Activated T-cell treated with anti-CD3 and anti-CD28 coated beads, Interleukin-2, amount 50 U/mL, for 24 hours (primary cell): ENCODE measurements at places on chromosomes 5 and 9.

DNA sequence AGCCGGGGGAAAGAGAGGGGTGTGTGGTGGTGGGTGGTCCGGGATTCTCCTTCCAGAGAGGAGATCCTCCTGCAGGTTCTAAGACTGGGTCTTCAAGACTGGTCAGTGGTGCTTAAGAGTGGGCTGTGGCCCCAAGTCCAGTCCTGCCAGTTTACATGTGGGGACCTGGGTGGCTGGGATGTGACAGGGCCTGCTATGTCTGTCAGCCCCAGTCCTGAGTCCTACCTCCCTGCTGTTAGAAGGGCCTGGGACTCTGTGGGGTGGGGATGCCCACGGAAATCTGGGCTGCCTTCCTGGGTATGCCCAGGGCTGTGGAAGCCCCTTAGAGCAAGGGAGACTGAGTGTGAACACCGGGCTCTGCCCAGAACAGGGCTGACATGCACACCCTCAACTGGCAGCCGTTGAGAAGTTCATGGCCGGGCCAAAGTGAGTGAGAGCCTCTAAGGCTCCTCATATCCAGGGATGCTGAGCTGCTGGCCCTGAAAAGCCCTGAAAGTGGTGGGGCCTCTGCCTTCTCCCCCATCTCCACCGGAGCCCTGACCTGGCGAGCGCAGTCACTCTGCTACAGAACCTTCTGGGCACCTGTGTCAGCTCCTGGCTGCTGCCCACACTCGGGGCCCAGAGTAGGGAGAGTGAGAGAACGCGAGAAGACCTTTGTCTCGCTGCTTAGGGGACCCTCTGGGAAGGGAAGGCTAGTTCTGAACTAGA is 1.7 kb downstream of the PHF2 start:
- H3K4me3 ChIP-seq = peak overlapping the region; percentile 85
- no peaks in the 10 kb centered on the region for H3K27me3 ChIP-seq
- H3K36me3 ChIP-seq = peaks cover 16% of the 10 kb centered on the region

DNA sequence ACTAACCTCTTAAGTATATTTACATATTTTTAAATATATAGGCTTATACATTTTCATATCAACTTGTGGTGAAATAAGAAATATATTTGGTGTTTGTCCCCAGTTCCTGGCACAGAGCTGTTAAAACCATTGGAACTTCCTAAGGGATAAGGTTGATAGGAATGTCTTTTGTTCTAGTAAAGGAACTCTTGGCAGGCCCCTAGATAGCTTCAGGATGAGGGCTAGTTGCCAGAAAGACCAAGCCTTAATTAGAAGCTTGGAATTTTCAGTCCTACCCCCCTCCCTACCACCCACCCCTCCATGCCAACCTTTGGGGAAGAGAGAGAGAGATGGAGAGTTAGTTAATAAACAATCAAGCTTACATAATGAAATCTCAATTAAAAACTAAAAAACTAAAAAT is 638.6 kb upstream of the ACO1 start:
- no peak overlapping the region for H3K27ac ChIP-seq
- H3K4me1 ChIP-seq = no peaks in the 10 kb centered on the region
- no peaks in the 10 kb centered on the region for H3K27me3 ChIP-seq
- H3K36me3 ChIP-seq = no peaks in the 10 kb centered on the region

DNA sequence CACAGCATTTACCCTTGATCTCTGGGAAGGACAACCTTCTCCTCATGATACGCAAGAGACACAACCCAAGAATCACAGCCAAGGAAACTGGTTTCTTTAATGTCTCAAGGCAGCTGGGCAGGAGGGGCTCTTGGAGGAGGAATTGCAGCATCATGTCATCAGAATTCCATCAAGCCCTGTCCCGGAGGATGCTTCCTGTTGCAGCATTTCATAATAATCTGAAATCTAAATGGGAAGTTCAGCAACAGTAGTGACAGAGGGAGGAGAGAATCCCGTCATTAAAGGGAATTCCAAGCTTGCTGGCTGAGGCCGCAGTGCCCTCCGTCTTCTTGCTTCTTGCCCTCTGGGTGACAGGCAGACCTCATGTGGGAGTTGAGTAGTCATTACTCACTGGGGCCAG is 192.7 kb downstream of the TENT4A start:
- no peak for DNase-seq
- H3K36me3 ChIP-seq = no peaks in the 10 kb centered on the region
- no peak overlapping the region for H3K4me3 ChIP-seq

DNA sequence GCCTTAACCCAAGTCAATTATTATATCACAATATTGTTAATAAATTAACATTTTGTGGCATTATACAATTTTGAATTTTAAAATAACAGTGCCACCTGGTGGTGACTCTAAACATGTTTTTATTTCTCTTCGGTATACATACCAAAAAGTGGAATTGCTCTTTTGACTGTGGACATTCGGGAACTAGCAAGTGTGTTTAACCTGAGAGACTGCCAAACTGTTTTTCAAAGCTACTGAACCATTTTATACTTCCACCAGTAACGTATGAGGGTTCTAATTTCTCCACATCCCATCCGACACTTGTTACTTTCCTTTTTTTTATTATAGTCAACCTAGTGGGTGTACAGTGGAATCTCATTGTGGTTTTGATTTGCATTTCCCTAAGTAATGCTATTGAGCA is 18.3 kb upstream of the HSDL2 start:
- H3K27ac ChIP-seq = no peak overlapping the region
- no peak overlapping the region for H3K4me3 ChIP-seq
- no peak for DNase-seq
- no peaks in the 10 kb centered on the region for H3K36me3 ChIP-seq

DNA sequence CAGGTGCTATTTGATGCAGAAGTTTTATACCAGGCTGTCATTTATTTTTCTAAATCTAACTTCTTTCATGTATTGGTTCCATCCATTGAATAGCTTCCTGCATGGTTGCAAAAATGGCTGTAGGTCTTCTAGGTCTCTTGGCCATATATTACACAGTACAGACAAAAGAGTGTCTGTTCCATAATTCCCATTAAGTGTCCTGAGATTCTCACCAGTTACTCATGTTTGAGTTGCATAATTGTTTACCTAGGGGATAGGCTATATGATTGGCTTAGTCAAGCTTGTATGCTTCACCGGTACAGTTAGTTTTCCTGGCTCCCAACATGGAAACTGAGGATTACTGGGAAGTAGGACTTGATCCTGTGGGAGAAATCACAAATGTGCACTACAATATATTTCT is 399.4 kb upstream of the NUDT12 start:
- H3K36me3 ChIP-seq = no peaks in the 10 kb centered on the region
- DNase-seq = no peak
- no peak overlapping the region for H3K27ac ChIP-seq
- H3K27me3 ChIP-seq = no peaks in the 10 kb centered on the region

GRCh38 chr5:157165668-157166067 is 396 bp downstream of the GARIN3 start:
- no peak for DNase-seq
- peaks cover 69% of the 10 kb centered on the region for H3K4me1 ChIP-seq
- H3K36me3 ChIP-seq = peaks cover 11% of the 10 kb centered on the region
- H3K4me3 ChIP-seq = no peak overlapping the region
- no peaks in the 10 kb centered on the region for H3K27me3 ChIP-seq

DNA sequence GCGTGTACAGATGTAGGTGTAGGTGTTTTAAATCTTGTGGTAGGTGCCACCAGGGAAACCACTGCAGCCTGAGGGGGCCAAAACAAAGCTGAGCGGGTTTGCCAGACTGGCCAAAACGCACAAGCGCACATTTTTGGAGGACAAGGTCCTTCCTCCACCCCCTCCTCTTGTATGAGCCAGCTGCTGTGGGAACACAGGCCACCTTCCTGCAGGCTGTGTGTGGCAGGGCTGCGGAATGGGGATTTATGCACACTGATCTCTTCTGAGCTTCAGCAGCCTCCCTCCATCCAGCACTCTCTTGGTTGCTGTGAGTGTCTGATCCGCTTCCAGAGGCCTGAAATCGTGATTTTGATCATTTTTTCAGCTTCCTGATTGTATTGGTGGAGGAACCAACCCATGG is 22.4 kb downstream of the ZBTB43 start:
- no peak overlapping the region for H3K4me3 ChIP-seq
- H3K4me1 ChIP-seq = peaks cover 35% of the 10 kb centered on the region
- H3K36me3 ChIP-seq = peaks cover 63% of the 10 kb centered on the region
- DNase-seq = no peak
- no peaks in the 10 kb centered on the region for H3K27me3 ChIP-seq

GRCh38 chr5:177296581-177296980 is 6.9 kb downstream of the RAB24 start:
- peak overlapping the region; percentile 76 for H3K27ac ChIP-seq
- no peak for DNase-seq
- H3K27me3 ChIP-seq = no peaks in the 10 kb centered on the region

- H3K36me3 ChIP-seq = peaks cover 1% of the 10 kb centered on the region
- H3K4me1 ChIP-seq = no peaks in the 10 kb centered on the region
- H3K27me3 ChIP-seq = no peaks in the 10 kb centered on the region
- DNase-seq = no peak
Observed at GRCh38 chr5:64952951-64953673, 184.4 kb downstream of the CWC27 start.

DNA sequence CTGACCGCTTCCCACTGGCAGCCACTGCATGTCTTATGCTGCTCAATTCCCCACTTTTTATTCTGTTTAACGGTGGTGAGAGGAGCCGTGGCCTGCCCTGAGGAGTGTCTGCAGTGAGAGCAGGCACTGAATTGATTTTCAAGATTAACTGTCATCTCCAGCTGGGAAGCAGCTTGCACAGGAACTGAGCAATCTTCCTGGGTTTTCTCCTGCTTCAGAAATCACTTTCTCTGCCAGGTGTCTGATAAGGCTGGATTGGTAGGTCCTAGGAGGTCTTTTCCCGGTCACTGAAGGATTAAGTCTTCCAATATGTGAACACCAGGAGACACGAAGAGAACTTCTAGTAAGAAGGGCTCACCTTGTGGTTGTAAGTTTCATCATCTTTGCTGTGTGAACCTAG is 181.1 kb upstream of the RAD23B start:
- no peaks in the 10 kb centered on the region for H3K36me3 ChIP-seq
- no peak for DNase-seq
- no peak overlapping the region for H3K4me3 ChIP-seq
- no peak overlapping the region for H3K27ac ChIP-seq
- H3K4me1 ChIP-seq = no peaks in the 10 kb centered on the region
- H3K27me3 ChIP-seq = no peaks in the 10 kb centered on the region

DNA sequence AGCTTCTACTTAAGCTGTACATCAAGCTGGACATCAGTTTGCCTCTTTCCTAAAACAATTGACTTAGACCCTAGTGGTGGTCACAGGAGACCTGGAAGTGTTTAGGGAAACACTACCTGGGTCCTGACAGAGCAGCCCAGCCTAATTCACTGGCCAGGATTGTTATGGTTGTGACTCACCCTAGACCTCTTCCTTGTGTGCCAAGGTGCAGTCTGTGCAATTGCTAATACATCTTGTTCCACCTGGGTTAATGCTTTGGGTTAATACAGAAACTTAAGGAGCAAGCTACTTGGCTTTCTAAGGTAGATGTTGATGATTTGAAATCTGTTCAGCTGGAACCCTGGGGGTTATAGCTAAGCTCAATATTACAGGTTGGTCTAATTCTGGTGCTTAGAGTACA is 48.7 kb upstream of the SLC46A2 start:
- no peak overlapping the region for H3K4me3 ChIP-seq
- no peak overlapping the region for H3K27ac ChIP-seq
- no peaks in the 10 kb centered on the region for H3K36me3 ChIP-seq
- no peak for DNase-seq

DNA sequence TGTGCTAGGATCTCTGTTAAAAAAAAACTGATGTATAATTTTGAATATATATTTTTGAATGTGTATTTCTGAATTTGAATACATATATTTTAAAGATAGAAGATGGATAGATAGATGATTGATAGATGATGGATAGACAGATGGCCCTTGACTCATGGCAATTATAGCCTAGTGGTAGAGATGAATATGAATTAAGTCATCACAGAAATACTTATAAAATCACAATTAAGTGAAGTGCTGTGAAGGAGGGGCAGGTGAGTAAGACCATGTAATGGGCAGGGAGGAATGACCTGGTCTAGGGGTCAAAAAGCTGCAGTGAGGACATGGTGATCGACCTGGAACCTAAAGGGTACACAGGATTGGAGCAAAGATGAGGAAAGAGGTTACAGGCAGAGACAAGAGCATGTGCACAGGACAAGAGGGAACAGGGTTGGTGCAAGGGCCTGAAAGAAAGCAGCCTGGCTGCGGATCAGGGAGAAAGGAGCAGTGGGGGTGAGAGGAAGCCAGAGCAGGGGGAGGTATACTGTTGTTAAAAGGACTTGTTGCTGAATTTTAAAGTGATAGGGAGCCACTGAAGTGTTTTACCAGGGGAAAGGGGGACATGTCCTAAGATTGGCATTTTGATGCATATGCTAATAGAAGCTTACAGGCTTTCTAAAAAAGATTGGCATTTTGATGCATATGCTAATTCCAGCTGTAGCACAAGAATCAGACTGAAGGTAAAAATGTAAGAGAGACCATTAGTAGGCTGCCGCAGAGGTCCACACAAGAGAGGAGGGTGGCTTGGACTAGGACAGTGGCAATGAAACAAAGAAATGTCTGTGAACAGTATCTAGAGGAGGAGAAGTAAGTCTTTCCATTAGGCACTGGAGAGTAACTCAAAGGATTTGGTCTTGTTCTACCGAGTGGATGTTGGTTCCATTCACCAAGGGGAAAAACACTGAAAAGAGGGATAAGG is 527.8 kb downstream of the AGTPBP1 start:
- H3K4me3 ChIP-seq = no peak overlapping the region
- peaks cover 10% of the 10 kb centered on the region for H3K4me1 ChIP-seq
- no peak overlapping the region for H3K27ac ChIP-seq
- peaks cover 27% of the 10 kb centered on the region for H3K27me3 ChIP-seq
- no peak for DNase-seq

DNA sequence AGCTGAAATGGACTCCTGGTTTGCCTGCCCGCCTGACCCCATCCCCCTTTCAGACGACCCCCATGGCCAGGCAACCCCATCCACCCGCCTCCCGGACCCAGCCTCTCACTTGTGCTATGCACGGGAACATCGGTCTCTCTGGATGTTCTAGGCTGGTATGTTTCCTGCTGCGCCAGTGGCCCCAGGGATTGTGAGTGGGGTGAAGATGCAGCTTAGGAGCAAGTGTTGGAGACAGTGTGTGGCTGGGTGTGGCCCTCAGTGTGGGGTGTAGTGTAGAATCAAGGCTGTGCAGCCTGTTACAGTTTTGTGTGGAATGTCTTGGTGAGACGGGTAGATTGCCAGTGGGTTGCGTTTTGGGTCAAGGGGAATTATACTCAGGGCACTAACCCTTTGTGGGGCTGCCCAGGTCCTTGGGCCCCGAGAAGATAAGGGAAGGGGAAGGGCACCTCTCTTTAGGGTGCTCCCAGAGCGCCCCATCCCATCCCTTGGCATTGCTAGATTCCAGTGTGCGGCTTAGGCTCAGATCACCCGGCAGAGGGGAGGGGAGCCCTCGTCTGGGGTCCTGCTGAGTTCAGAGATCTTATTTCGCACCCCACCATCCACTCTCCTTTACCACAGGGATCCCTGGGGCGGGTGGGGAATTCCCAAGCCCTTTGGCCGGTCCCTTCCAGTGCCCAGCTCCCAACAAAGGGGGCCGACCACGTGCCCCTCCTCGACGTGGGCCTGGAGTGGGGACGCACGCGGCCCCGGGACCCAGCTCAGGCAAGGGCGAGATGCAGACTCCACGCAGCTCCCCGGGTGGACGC is 4.6 kb downstream of the IER5L start:
- H3K27ac ChIP-seq = no peak overlapping the region
- peaks cover 20% of the 10 kb centered on the region for H3K4me1 ChIP-seq
- peaks cover 15% of the 10 kb centered on the region for H3K27me3 ChIP-seq
- no peaks in the 10 kb centered on the region for H3K36me3 ChIP-seq

- no peak overlapping the region for H3K27ac ChIP-seq
- H3K36me3 ChIP-seq = no peaks in the 10 kb centered on the region
- no peaks in the 10 kb centered on the region for H3K4me1 ChIP-seq
- peaks cover 4% of the 10 kb centered on the region for H3K27me3 ChIP-seq
- DNase-seq = no peak
Observed at GRCh38 chr9:3040761-3041160, 196.9 kb upstream of the PUM3 start.
